ENCODE measurements at places on chromosomes 5 and 9.

DNA sequence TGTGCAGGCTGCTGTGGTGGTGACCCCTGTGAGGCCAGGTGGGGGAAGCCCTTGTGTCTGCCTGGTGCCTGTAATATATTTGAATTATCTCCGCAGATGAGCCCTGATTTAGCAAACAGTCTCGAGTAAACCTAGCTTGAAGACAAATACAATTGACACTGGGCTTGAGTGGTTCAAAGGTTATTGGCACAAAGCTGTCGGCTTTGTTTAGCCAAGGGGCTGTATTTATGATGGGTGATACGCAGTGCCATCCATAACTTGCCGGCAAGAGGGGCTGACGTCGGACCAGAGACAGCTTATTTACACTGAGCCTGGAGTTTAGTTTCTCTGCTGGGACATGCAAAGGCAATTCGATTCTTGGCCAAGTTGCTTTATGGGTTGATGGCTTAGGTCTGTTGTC lies 20.0 kb upstream of the PITX1 start:
- no peak for DNase-seq

DNA sequence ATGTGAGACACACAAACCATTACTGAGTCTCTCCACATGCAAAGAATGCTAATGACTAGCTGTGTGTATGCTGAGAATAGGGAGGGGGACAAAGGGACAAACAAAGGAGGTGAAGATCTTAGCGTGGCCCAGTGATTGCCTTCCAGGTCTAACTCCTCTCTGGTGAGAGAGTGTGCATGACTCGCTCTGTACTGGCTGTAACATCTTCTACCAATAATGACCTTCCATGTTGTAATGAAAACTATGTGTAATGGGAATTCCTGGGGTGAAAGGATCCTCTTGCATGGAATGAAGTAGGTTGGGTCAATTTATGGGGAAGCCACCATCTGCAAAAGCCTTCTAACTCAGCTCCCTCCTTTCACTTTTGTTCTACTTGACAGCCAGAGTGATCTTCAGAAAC lies 24.4 kb upstream of the GPR151 start:
- DNase-seq = peak; percentile 13

DNA sequence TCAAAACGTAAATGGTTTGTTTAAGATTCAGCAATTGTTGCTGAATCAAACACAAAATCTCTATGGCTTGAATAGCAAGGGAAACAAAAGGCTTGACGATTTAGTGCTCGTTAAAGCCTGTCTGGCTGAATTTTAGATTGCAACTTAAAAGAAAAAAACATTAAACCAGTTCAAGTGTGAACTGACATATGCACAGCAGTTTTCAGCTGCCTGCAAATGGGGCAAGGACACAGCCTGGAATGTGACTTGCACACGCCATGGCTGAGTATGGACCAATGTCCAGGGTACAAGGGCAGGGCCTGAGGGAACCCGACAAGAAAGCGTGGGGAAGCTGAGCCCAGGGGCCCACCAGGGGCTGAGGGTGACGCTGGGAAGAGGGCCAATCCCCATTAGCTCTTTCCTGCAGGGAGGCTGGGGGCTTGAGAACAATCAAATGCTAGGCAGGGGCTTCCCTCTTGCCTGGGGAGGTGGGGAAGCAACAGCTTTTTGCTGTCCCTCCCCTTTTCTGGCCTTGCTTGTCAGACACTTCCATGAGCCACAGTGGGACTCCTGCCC lies 89.6 kb upstream of the LRRTM2 start:
- no peak for DNase-seq

DNA sequence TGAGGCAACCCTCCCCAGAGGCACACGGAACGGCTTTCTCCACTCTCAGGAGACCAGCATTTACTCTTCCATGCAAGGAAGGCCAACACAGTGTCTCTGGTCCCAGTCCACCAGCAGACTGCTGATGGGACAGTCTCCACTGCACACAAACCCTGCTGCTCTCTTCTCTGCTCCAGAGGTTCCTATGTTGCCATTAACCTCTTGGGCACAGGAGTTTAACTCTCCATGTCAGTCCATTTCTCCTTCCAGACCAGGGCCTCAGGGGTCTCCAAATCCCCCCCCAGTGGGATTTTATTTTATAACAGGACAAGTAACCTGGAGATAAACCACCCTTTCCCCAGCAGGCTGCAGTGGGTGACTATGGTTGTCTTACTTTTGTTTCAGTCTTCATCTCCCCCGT lies 452.5 kb downstream of the GADD45G start:
- DNase-seq = no peak

GRCh38 chr5:118545470-118545869 lies 442.9 kb downstream of the DTWD2 start:
- DNase-seq = no peak

DNA sequence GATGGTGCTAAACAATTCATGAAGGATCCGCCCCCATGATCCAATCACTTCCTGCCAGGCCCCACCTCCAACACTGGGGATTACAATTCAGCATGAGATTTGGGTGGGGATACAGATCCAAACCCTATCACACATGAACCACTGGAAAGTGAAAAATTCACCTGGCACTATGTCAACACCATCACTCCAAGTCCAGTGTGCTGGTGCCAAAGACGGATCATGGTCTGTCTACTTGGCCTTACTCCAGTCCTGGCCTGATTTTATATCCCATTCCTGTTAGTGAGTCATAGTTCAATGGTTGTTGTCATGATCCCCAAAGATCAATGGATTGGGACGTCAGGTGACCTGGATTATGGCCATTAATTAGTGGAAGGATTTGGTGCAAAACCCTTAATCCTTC lies 147.4 kb upstream of the RPS23 start:
- no peak for DNase-seq

DNA sequence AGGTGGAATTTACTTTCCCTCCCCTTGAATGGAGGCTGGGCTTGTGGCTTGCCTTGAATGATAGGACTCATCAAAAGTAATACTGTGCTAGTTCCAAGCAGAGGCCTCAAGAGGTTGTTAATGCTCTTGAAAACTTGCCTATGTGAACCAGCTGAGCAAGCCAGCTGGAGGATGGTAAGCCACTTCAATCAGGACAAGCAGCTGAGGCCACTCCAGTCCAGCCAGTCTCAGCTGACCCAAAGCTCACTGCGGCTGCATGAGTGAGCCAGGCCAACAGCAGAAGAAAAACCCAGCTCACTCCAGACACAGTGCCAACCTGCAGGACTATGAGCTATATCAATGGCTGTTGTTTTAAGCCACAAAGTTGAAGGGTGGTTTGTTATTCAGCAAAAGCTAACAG lies 182.8 kb downstream of the MCTP1 start:
- DNase-seq = no peak

DNA sequence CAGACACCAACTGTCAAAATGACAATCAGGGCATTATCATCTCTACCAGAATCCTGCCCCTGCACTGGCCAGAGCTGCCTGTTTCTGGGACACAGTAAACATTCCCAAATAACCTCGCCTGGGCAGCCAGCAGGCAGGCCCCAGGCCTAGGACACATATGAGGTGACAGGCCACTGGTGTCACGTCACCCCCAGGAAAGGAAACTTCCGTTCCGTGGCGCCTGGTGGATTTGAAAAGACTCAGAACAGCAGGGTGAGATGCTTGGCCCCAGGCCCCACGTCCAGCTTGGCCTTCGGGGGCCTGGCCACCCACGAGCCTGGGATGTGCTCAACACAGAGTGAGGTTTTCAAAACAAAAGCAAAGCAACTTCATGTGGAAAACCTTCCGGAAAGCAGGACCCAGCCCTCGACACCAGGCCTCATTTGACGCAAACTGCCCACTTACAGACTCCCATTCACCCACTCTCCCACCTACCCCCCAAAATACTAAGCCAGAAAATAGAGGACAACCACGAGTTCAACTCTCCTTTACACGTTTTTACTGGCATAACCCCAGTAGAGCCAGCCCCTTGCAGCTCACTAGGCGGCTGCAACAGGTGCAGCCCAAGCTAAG lies 1.2 kb downstream of the SEMA4D start:
- no peak for DNase-seq

Data from IMR-90 (cell line).